MG63 (cell line): ENCODE measurements at places on chromosomes 1 and 21.

DNA sequence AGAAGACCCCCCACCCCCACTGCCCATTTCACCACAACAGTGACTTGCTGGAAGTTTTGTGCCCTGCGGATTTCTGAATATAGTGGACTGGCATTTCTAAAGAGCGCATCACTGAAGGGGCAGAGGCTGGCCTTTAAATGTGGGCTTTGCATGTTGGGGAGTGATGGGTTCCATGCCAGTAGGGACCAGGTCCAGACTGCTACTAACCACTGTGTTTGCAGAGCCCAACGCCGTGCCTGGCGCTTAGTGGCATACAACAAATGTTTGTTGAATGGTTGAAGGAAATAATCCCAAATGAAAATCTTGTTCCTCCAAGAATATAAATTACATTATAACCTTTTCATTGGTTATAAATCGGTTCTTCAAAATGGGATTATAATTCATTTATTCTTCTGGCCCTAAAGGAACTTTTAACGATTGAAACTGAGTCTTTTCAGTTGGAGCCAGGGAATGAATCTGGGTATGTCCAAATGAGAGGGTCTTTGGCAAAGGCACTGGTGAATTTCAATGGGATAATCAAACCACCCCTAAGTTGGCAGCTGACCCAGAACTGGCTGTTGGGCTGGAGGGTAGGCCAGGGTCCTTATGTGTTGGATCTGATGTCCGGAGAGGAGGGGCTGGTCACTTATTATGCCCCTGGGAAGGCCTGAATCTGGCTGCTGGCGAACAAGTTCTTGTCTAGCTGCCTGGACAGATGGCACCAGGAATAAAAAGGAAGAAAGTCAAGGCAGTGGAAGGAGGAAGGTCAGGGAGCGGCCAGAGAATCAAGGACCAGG, 13.8 kb upstream of the SDHB start:
- DNase-seq = no peak

DNA sequence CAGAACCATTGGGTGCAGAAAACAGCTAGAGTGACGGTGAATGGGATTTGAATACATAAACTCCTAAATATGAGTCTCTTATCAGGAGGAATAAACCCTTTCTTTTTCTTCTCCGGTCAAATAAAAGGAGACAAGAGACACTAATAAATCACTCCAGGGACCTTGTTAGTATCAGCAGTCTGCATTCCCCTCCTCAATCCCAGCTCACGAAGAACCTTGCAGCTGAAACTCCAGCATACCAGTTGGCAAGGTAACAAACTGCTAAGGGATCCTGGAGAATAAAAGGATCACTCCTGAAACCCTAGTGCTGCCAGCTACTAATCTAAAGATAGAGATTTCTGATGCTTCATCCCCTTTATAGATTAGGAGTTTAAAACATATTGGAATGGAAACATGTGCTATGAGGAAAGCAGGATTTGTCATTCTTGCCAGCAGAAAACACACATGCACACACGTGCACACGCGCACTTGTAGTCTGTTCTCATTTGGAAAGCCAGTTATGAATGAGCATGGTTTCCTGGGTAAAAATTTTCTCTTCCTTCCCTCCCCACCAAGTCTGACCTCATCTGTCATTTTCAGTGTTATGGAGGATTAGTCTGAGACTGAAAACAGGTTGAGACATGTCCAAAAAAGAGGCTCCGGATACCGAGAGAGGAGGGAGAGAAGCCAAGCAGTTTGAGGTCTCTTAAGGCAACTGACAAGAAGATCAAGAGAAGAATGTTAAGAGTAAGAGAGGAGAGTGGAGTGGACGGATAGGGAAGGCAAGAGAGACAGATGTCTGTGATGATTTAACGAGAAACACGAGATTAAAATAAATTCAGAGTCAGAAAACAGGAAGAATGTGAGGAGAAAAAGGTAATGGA, 10.9 kb downstream of the IER5 start:
- DNase-seq = peak; percentile 44

GRCh38 chr1:209927466-209927865, 10.6 kb upstream of the SYT14 start:
- no peak for DNase-seq

GRCh38 chr1:76106719-76107235, 32.2 kb downstream of the ST6GALNAC3 start:
- no peak for DNase-seq

DNA sequence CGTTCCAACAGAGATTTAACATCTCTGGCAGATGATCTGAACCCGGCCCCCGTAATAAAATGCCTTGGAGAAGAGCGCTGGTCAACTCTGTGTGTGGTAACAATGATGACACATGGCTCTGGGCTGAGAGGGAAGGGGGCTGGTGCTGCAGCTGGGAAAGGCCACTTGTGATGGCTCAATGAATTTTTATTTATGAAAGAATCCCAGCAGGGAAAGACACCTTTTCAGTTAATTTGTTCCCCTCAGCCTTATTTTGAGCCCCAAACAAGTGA, 59.4 kb downstream of the SYT6 start:
- DNase-seq = no peak

DNA sequence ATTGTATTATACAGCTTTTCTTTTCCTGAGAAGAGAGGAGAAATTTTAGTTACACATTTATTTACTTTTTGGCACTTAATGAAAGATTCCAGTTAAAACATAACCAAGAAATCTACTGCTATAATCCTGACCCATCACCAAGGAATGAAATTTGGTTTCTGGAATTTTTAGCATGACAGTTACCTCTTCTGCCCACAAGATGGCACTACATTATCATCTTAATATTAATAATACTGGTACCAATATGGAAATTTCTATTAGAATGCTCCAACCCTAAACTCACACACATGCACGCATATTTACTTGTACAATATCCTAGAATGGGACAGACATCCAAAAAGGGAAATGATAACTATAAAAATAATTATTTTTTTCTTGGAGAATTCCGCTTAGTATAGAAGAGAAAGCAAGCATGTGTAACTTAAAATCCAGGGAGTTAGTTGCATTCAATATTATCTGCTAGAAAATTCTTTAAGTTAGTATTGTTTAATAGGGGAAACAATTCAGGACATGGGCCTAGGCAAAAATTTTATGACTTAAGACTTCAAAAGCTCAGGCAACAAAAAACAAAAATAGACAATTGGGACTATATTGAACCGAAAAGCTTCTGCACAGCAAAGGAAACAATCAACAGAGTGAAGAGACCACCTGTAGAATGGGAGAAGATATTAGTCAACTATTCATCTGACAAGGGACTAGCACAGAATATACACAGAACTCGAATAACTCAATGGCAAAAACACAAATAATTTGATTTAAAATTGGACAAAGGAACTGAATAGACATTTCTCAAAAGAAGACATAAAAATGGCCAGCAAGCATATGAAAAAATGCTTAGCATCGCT, 37.4 kb downstream of the MAP3K21 start:
- no peak for DNase-seq
